ENCODE measurements at places on chromosomes 3 and 15.

- DNase-seq: no peak
Observed at GRCh38 chr3:7874116-7874515, 627.5 kb upstream of the LMCD1 start.

DNA sequence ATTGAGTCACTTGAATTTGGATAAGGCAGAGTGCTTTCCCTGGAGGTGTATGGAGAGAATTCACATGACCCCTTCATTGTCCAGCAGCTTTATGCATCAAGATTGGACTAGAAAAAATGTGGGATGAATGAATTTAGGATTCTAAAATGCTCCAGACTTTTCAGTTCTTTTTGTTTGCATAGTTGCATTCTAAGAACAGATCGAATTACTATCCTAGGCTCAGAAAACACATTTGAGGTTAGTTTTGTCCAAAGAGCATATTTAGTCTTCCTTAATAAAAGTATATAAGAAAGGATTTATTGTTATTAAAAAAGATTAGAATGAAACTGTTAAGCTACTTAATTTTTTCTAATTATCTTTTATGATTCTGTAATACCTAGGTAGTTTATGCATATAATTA lies 127.4 kb downstream of the UBE2E2 start:
- no peak for DNase-seq

DNA sequence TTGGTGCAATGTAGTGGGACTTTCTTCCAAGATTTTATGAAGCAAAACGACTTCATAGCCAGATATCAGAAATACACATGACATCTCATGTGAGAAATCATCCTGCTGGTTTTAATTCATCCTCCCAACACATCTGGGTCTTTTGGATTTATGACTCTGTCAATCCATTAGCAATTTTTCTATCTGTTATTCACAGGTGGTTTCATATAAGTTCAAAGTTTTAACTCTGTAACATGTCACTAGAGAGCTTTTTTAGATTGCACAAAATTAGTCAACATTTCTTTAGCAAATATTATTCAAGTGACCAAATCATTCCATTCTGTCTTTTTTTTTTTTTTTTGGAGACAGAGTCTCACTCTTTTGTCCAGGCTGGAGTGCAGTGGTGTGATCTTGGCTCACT lies 30.4 kb downstream of the SQOR start:
- DNase-seq: no peak

DNA sequence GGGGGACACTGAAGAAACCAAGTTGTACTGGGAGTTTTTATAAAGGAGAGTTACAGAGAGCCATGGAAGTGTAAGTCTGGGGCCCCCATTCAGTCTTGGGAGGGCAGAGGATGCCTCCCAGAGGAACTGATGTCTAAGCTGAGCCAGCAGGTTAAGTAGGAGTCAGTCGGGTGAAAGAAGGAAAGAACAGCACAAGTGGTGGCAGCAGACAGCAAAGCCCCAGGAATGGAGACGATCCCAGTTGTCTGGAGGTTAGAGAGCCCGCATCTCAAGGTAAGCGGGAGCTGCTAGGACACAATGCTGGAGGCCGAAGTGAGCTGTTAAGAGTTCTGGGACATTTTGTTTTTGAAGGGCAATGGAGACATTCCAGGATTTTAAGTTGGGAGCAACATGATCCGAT lies 88.8 kb downstream of the TAMM41 start:
- DNase-seq: no peak

DNA sequence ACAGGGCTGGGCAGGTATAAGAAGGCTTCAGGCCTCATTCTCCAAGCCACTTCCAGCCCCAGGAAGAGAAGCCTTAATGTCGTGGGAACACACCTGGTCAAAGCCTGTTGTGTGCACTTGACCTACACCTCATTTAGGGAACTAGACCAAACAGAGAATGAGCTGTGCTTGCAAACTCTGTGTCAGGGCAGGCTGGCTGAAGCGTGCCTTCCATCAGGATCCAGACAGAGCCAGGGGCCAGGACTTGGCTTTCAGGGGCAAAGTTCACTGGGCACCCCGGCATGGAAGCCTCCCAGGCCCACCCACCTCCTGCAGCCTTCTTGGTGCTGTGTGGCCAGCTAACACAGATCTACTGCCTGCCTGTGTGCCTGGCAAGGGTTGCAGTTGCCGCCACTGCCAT lies 11.5 kb downstream of the RBPMS2 start:
- no peak for DNase-seq

Data from activated CD4-positive, CD25-positive, alpha-beta regulatory T cell treated with anti-CD3 and anti-CD28 coated beads, Interleukin-2, amount 50 U/mL, for 72 hours (primary cell).